ENCODE measurements at places on chromosomes 4 and X.

GRCh38 chrX:10769195-10769594, 148.8 kb upstream of the MID1 start:
- DNase-seq = peak; percentile 45

DNA sequence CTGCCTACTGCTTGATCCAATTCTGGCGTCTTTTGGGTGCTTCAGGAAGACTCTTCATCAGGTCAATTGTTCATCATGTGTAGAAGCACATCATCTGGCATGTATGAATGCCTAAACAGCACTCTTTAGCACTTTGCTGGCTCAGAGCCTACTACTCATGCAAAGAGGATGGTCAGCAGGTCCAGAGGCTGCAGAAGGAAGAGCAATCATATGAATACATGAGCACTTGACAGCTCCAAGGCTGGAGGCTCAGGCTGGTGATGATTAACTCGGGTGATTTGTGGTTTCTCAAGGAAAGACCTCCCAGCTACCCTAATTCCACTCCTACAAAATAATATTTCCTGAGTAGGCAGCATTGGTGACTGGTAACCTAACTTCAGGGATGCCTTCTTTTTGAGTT, 103.8 kb upstream of the CXCL13 start:
- no peak for DNase-seq

- DNase-seq = no peak
Observed at GRCh38 chrX:154379569-154379951, 465 bp downstream of the EMD start.

DNA sequence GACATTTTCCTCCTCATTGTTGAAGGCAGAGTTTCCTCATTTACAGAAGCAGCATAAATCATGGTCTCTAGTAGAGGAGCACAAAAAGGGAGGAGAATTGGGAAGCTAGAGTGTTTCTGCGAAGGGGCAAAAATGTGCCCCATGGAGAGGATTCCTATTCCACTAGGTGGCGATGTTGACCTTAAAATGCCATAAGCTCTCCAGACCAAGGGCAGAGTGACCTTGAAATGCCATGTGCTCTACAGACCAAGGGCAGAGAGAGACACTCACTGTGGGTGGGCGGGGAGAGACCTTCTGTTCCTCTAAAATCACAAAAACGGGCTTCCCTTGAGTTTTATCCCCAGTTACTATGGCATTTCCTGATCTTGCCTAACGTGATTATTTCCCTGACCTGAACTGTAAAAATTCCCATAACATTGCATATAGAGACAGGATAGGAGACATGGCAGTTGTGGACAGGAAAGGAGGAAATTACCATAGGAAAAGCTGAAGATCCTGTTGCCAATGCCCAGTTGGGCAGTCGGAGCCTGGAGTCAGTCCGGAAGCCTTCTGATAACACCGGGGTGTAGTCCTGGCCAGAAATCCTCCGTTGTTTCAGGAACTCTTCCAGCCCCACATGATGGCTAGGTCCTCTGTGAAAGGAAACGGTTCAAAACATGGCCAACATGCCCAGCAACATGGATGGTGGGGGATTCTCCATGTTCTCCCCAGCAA, 567.7 kb downstream of the MAGEB5 start:
- no peak for DNase-seq

- DNase-seq = no peak
Observed at GRCh38 chr4:121873604-121874003, 3.3 kb upstream of the BBS7 start.

DNA sequence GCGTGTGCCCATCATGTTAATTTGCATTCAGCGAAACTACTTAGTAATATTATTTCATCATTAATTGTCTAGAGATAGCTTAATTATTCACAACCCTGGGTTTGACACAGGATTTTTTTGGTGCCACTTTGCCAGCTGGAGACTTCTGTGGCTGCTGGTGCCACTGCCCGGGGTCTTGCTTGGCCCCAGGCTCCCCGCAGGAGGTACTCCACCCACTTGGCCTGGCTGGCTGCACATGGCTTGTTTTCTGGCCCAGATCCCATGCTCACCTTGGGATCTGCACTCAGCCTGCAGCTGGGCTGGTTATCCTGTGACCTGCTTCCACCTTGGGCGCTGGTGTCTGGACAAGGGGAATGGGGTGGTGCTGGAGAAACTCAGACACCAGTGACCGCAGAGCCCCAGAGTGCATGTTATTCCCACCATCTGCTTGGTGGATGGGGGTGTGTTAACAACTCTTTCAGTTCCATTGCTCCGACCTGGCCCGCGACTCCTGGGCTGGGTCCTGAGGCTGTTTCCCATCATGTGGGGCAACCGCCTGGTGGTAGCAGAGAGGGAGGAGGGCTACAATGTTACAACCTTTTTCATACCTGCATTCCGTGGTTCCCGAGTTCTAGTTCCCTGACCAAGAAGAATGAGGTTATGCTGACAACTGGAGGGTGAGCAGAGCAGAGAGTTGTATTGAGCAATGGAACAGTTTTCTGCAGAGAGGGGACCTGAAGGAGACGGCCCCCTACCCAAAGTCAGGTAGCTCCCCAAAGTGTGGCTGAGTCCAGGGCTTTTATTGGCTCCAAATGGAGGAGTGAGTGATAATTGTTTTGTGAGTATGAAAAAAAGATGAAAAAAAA, 1950.0 kb upstream of the IGFBP7 start:
- DNase-seq = no peak

DNA sequence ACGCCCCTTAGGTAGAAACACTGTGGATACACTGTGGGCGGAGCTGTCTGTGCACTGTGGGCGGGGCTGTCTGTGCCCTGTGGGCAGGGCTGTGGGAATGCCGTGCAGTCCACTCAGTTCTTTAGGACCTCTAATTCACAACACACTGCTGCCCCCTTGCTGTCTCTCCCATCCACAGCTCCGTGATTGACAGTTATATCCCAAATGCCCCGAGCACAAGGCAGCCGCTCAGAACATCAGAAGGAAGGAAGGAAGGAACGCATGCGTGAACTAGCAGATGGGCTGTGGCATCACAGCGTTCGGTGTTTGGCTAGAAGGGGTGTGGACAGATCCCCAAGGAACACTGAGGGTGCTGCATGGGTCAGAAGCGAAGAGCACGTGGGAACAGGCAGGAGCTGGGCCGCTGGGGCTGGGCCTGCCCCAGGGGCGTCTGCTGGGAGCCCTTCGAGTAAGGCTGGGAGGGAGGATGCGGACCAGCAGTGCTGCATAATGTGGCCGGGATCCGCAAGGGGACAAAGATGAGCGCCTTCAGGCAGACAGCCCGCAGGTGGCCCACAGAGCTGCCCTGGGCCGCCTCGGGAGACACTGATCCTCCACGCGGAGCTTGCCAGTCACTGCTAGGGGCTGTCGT, 29.8 kb downstream of the ACOX3 start:
- no peak for DNase-seq

Measured in NCI-H1436 (cell line).